Naive thymus-derived CD8-positive, alpha-beta T cell (primary cell): ENCODE measurements at places on chromosomes 6 and 20.

DNA sequence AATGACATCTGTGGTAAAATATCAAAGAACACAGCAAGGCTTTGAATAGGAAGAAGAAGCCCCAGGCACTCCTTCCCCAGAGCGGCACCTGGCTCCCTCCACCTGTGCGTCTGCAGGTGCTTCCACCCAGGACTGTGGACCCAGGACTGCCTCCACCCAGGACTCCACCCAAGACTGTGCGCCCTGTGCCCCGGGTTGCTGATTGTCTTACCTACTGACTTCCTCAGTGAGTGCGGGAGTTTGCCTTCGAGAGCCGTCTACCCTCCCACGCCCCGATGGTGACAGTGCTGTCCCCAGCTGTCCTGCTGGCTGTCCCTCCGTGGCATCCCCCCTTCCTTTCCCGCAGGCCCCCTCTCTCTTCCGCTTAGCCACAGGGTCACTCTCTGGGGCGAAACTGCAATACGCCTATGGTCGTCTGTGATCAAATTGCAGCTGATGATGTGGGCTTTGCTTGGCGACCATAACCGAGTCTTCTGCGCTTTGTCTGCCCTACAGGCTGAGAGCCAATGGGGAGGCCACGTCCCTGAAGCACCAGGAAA lies 52.1 kb downstream of the IRF4 start:
- no peaks in the 10 kb centered on the region for H3K36me3 ChIP-seq
- H3K27ac ChIP-seq: no peak overlapping the region
- no peak overlapping the region for H3K4me3 ChIP-seq
- no peaks in the 10 kb centered on the region for H3K27me3 ChIP-seq
- peaks cover 29% of the 10 kb centered on the region for H3K4me1 ChIP-seq

DNA sequence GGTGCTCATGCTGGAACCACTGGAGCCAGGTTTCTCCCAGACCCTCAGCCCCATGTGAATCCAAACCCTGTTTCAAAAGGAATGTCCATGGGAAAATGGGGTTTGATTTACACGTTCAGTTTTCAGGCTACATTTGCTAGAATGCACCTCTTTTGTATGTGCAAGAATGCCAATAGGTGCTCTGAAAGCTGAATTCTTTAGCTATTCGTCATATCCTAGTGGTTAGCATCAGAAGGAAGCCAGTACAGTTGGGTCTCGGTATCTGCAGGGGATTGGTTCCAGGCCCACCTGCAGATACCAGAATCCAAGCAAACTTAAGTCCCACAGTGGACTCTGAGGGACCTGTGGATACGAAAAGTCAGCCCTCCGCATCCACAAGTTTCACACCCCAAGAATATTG lies 93.4 kb downstream of the UST start:
- H3K4me1 ChIP-seq: no peaks in the 10 kb centered on the region
- DNase-seq: no peak
- no peaks in the 10 kb centered on the region for H3K36me3 ChIP-seq
- H3K27ac ChIP-seq: no peak overlapping the region
- H3K4me3 ChIP-seq: no peak overlapping the region

DNA sequence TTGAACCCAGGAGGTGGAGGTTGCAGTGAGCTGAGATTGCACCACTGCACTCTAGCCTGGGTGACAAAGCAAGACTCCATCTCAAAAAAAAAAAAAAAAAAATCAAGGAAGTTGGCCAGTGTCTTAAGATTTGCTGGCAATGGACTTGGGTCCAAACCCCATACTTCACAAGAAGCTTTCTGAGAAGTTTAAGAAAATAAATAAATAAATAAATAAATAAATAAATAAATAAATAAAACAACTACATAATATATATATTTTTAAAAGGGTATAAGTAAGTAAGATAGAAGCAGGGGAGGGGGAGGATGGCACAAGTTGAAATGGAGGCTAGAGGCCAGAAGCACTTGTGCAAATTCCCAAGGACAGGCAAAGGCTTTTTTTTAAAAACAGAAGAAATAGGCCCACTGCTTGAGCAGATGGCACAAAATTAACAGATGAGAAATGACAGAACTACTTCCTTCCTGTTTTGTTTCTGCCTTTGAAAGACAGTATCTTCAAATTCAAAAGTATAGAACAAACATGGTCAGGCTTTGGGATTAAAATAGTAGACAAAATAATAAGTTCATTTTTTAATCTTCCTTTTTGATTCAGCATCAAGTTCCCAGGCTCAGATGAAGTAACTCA lies 287.7 kb downstream of the ALDH8A1 start:
- no peaks in the 10 kb centered on the region for H3K4me1 ChIP-seq
- H3K4me3 ChIP-seq: no peak overlapping the region
- no peak overlapping the region for H3K27ac ChIP-seq
- no peaks in the 10 kb centered on the region for H3K27me3 ChIP-seq

DNA sequence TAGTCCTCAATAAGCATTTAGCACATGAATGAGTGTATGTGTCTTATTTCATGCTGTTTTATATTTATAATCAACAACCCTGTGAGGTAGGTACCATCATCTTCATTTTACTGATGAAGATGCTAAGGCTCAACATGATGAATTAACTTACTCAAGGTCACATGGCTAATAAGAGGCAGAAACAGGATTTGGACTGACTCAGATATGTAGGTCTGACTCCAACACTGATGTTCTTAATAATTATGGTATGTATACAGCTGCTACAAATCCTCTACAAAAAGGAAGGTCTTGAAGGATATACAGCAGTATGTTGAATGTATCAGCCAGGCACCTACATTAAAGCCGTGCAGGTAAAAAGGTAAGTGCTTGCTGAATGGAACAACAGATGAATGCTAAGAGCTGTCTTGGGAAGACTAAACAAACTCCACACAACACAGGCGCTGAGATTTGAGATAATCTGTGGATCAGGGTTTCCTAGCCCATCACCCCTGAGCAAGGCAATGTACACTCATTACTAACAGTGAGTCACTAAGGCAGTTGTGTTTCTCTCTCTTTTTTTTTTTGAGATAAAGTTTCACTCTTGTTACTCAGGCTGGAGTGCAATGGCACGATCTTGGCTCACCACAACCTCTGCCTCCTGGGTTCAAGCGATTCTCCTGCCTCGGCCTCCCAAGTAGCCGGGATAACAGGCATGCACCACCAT lies 31.9 kb downstream of the TTI1 start:
- DNase-seq: no peak
- H3K27me3 ChIP-seq: no peaks in the 10 kb centered on the region
- peaks cover 8% of the 10 kb centered on the region for H3K4me1 ChIP-seq
- H3K27ac ChIP-seq: no peak overlapping the region
- H3K4me3 ChIP-seq: no peak overlapping the region

DNA sequence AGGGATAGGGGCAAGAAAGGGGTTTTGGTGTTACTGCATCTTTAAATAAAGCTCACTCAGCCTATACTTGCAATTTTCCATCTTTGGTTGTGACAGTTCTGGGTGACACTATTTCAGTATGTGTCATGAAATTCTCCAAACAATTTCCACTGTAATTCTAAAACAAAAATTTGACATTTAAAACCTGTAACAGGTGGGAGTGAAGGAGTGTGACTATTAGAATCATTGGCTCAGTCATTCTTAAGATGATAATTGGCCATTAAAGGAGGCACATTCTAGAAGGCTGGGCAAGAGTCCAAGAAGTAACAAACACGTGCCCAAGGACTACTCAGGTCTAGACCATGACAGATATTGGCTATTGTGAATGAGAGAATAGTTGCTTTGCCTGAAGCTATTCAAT lies 153.3 kb upstream of the ARG1 start:
- no peak overlapping the region for H3K4me3 ChIP-seq
- peaks cover 36% of the 10 kb centered on the region for H3K36me3 ChIP-seq
- H3K27ac ChIP-seq: no peak overlapping the region
- H3K27me3 ChIP-seq: no peaks in the 10 kb centered on the region
- H3K4me1 ChIP-seq: peaks cover 18% of the 10 kb centered on the region

- DNase-seq: no peak
- no peak overlapping the region for H3K4me3 ChIP-seq
- H3K36me3 ChIP-seq: no peaks in the 10 kb centered on the region
- no peak overlapping the region for H3K27ac ChIP-seq
- peaks cover 3% of the 10 kb centered on the region for H3K4me1 ChIP-seq
- peaks cover 16% of the 10 kb centered on the region for H3K27me3 ChIP-seq
Measured at GRCh38 chr20:53999077-53999476, 71.3 kb downstream of the BCAS1 start.

DNA sequence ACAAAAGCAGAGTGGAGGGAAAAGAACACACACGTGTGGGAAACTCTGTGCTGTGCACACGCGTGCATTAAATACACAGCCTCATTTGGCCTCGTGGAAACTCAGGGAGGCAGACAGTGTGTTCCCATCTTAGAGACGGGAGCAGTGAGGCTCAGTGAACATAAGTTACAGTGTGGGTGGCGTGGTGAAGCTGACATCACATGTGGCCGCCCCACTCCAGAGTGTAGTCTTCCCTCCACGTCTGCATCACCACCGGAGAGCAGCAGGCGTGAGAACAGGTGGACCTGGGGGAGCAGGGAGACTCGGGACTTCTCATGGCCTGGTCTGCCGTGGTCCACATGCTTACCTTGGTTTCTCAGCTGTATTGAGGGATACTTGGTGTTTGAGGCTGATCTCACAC lies 51.7 kb downstream of the THBS2 start:
- DNase-seq: no peak
- no peaks in the 10 kb centered on the region for H3K27me3 ChIP-seq
- no peaks in the 10 kb centered on the region for H3K4me1 ChIP-seq
- H3K27ac ChIP-seq: no peak overlapping the region
- H3K4me3 ChIP-seq: no peak overlapping the region
- H3K36me3 ChIP-seq: peaks cover 6% of the 10 kb centered on the region
